Stimulated activated CD4-positive, alpha-beta T cell treated with anti-CD3 and anti-CD28 coated beads, TNF-alpha, amount 100 ng/mL, for 4 hours (primary cell): ENCODE measurements at places on chromosomes 4 and X.

DNA sequence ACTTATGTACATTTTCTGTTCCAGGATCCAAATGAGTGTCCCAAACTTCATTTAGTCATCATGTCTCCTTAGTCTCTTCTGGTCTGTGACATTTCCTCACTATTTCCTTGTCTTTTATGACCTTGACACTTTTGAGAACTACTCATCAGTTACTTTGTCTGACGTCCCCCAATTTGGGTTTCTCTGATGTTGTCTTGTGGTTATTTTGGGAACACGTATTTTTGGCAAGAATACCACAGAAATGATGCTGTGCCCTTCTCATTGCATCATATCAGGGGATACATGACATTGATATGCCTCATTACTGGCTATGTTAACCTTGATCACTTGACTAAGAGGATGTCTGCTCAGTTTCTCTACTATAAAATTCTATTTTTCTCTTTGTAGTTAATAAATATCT lies 308.8 kb downstream of the ZNF674 start:
- DNase-seq = no peak

- DNase-seq = no peak
Observed at GRCh38 chr4:145347684-145348083, 134.0 kb upstream of the SMAD1 start.

DNA sequence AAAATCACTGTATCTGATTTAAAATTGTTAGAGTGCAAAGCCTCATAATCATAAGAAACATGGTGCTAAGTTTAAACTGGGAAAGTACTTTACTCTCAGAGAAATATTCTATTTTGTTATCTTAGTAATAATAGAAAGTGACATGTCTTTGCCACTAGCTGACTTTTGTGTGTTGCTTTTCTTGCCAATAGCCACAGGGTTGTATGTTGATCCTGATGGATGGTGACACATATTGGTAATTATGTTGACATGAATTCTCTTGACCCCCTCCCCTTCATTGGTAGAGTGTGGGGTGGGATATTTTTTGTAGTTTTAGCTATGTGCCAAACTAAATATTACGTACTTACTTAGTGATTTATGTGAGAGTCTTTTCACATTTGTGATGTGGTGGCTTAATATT lies 103.1 kb upstream of the MAP9 start:
- no peak for DNase-seq

- DNase-seq = no peak
Observed at GRCh38 chr4:15894921-15895916, 43.3 kb downstream of the FGFBP1 start.

GRCh38 chrX:149060921-149061320 lies 444.2 kb downstream of the IDS start:
- DNase-seq = no peak

DNA sequence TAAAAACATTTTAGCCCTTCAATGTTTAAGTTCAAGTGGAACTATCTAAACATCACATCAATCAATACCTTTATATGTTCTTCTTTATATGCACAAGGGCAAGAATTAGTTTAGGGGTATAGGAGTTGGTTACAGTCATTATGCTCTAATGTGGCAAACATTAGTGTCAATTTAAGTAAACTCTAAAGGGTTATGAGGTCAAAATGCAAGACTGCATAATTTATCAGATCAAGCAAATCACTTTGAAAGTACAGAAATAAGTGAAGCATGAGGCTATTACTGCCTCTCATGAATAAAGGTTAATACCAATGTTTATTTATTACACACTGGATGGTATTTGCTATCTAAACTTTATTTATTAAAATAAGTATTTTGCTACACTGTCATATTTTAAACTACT lies 59.7 kb downstream of the MAB21L2 start:
- DNase-seq = no peak

- DNase-seq = no peak
Observed at GRCh38 chrX:134247492-134247891, 10.5 kb downstream of the CCDC160 start.

- no peak for DNase-seq
Observed at GRCh38 chrX:19440713-19441112, 74.6 kb downstream of the MAP3K15 start.

DNA sequence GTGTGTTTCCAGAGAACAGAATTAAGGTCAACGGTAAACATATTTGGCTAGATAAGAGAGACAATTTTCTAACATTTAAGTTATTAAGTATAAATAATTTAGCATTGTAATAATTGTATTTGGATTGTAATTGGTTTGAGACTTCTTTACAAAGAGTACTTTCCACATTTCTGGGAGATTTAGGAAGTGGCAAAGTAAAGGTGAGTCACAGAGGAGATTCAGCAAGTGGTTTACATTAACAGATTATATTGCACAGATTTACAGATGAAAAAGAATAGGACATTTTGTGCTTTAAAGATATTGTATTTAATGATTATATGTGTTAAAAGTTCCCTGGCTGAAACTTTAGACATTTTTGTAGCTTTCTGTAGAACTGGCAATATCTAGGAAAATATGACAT lies 584.4 kb upstream of the AADAT start:
- DNase-seq = no peak

- DNase-seq = no peak
Observed at GRCh38 chr4:168928875-168929274, 81.2 kb downstream of the CBR4 start.

DNA sequence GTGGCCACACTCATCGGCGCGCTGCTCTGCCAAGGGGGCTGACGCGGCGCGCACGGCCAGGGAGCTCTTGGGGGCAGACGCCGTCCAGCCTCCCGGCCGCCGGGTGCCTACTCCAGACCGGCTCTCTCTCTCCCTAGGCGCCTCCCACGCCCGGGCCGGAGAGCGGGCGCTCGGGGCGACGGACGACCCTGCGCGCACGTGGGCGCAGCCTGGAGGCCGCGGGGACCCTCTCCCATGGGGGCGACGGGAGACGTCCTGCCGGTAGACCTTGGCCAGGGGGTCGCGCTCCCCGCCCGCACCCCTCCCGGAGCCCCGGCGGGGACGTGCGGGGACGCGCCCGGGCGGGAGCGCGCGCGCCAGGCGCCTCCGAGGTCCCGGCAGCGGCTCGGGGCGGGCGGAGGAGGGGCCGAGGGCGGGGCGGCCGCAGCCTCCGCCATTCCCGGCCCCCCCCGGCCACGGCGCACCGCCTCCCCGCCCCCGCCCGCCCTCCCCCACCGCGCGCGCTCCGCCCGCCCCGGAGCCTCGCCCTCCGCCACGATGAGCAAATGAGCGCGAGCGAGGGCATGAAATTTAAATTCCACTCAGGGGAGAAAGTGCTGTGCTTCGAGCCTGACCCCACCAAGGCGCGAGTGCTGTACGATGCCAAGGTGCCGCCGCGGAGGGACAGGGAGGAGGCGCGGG lies at the start of gene MSL3:
TSS of gene MSL3 (plus strand) at position 519 of the 681 bp plus-strand sequence. CDS start at position 546, 27 bp downstream.
- DNase-seq = peak; percentile 46

DNA sequence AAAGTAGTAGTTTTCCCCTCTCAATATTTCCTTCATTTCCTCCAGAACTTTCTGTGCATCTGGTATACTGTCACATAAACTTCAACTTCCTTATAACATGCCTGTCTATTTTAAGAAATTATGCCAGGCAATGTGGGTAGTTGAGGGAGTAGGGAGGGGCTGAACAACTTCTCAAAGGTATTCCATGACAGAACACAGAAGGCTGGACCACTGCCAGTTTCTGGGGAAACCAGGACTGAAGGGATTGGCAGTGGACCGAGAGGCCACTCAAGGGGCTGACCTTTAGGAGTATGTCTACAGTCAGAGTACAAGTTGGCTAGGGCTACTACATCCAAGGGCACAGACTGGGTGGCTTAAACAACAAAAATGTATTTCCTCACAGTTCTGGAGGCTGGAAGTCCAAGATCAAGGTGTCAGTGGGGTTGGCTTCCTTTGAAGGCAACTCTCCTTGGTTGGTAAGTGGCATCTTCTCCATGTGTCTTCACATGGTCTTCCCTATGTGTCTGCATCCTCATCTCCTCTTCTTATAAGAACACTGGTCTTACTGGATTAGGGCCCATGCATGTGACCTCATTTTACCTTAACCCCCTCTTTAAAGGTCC lies 6.9 kb downstream of the SH3RF1 start:
- DNase-seq = no peak

DNA sequence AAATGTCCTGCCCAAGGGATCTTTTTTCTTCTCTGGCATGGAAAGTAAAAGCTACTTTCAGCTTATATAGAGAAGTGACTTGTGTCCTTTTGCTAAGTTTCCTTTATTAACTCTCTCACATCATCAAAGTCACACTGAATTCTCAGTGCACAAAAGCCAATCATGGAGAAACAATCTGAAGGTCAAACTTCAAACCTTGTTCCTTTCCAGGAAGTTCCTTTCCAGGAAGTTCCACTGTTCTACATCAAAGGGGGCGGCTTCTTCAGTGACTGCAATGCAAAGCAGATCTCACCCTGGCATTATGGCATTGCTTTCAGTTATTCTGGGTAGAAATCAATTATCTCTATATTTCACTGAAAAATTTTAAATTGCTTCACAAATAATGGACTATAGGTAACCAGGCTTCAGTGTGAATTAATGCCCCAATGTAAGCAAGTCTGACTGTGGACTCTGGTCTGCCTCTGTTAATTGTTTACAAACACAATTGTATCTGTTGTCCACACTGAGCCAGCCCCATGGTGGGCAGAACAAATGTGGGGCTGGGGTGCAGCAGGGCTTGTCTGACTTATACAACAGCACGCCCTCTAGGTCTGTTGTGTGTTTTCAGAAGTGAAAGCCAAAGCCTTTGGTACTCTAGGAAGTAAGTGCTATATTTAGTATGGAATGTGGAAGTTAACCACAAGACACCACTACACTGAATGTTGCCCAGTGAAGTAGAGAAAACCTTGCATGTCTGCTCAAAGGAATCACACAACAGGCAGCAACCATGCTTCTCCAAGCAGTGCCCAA lies 98.8 kb downstream of the CDS1 start:
- DNase-seq = no peak

GRCh38 chrX:125378205-125378604 lies 58.5 kb downstream of the TEX13C start:
- DNase-seq = no peak

GRCh38 chr4:77579406-77580076 lies 26.1 kb upstream of the CXCL13 start:
- no peak for DNase-seq

- no peak for DNase-seq
Observed at GRCh38 chr4:189504220-189504619, 436.5 kb upstream of the FRG1 start.

- DNase-seq = no peak
Observed at GRCh38 chr4:123569541-123569940, 172.9 kb downstream of the SPRY1 start.

- DNase-seq = no peak
Observed at GRCh38 chr4:3330707-3331106, 37.9 kb downstream of the RGS12 start.

DNA sequence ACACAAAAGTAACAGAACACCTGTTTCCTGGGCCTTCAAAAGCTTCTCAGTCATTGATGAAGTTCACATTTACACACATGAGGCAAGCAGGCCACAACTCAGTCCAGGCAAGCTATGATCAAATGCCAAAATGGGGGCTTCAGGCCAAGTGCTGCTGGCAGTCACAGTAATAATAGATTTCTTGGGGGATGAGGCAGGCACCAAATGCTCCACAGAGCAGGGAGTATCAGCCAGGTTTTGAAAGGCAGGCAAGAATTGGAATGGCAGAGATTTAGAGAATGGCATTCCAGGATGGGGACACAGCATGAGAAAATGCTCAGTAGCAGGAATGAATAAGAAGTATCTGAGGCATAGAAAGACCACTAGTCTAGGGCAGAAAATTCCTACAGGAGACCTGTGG lies 52.8 kb downstream of the GRIA3 start:
- DNase-seq = no peak

GRCh38 chr4:92184566-92184965 lies 119.2 kb upstream of the GRID2 start:
- no peak for DNase-seq

DNA sequence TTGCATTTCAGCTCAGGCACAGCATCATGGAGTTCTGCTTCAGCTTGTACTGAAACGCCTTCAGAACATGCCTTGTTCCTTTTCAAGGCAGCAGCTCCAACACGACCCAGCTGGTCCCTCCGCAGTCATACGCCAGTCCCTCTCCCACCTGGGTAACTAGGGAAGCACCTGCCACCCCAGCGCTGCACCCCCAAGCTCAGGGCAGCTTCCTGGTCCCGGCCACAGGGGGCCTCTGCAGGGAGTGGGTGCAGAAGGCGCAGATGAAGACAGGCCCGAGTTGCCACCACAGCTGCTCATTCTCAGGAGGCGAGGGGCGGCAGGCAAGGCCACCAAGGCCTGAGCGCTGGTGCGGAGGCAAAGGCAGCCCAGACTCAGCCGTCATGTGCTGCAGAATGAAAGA lies 21.8 kb downstream of the WDR1 start:
- DNase-seq = no peak
